AG08396 (cell line): ENCODE measurements at places on chromosomes 6 and 20.

DNA sequence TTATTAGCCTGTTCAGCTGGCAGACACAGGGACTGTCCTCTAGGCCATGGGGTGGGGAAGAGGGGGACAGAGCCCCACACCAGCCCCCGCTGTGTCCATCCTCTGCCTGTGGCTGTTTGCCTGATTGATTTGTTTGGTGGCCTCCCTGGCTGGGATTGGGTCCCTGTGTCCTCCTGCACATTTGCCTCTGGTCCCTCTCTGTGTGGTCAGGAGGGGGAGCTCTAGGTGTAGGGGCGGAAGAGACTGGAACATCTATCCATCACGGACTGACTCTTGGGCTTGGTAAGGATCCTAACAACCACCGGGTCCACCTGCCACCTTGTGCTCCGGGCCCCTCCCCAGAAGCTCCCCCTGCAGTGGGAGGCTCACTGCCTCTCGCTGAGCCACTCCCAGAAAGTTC is 38.4 kb upstream of the CCDC167 start:
- peak; percentile 44 for DNase-seq

GRCh38 chr20:23242556-23243180 is 107.9 kb upstream of the NXT1 start:
- no peak for DNase-seq

GRCh38 chr6:12537389-12537788 is 179.2 kb upstream of the PHACTR1 start:
- DNase-seq, result no peak

DNA sequence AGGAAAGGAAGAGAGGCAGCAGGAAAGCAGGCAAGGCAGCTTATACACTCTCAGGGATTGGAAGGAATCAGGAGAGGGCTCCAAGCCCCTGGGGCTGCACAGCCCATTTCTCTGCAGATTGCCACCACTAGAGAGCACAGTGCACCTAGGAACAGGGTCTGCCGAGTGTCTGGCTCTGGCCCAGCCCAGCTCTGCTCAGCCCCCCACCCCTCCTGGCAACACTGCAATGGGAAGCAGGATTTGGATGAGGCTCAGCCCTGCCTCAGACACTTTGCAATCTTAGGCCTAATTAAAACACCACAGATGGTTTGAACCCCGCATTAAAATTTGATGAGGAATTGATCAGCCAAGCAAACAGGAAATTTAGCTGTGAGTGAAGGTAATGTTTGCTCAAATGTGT is 252.7 kb downstream of the DHX35 start:
- DNase-seq, result no peak

DNA sequence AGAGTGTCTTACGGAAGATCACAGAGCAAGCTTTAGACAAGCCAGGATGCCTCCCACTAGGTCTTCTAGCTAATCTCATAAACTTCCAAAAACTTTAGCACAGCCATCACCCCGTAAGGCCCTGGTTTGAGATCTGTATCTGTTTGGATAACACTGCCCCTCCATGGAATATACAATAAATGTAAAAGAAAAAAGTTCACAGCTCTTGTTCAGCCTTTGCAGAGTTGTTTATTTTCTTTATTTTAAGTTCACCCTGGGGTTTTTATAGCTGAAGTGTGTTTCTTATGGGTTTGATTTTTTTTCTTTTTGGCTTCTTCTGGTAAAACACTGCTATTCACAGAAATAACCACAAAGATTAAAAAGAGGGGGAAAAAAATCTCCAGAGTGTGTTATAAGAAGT is 125.6 kb downstream of the EYA2 start:
- DNase-seq, result no peak
